ENCODE measurements at places on chromosomes 2 and 18.

DNA sequence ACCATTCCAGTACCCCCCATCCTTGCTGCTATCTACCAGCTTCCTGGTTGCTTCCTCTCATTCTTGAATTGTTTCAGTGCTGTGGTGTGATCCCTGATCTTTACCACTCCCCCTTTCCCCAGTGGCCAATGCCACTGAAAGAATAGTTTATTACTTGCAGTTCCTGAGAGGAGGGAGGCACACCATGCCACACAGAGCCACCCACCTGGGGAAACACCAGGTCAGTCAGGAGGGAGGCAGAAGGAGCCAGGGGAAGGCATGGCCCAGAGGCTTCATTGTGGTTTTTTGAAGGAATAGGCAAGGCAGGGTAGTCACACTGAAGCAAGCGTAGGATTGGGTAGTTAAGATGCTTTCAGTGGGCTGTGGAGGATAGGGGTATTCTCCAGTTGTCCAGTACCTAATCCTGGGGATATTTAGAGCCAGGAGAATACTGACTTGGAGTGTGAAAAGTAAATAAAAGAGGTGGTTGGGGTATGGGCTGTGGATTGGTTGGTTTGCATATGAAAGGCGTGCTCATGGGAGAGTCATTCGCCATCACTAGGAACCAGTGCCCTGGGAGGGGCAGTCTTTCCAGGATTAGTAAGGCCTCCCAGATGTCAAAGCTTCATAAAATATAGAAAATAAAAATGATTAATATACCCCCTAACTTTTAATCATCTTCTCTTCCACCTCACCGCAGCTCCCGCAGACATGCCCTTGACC is 6.7 kb upstream of the TMEM177 start:
- DNase-seq = no peak

GRCh38 chr18:35387152-35387571 is 10.0 kb upstream of the ZNF396 start:
- peak; percentile 18 for DNase-seq

DNA sequence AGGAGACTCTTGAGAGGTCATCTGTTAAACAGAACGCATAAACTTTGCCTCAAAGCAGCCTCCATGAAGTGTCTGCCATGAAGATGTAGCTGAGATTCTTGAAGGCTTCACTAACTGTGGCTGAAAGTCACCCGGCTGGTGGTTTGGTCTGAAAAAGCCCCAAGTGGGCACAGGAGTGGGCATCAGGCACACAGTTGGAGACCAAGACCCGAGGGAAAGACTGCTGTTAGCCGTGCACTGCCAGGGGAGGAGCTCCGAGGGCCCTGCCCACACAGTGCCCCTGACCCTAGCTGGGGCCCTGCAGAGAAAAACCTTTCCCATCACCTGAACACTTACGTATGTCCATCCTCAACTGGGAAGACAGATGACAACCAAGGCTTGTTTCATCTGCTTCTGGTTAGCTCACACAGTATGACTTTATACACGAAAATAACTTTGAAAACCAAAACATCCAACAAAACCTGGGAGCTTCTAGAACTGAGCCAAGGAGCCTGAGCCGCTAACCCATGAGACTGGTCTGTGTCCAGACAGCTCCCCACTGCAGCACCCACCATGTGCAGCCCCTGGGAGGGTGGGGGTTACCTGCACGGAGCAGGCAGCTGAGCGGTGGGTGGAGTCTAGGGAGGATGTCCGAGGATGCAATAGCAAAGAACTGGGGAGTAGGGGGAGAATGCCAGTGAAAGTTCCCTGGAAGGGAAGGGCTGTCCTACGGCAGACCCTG is 15.4 kb downstream of the HJURP start:
- no peak for DNase-seq

GRCh38 chr2:242041816-242042215 is 172.3 kb downstream of the RTP5 start:
- no peak for DNase-seq

DNA sequence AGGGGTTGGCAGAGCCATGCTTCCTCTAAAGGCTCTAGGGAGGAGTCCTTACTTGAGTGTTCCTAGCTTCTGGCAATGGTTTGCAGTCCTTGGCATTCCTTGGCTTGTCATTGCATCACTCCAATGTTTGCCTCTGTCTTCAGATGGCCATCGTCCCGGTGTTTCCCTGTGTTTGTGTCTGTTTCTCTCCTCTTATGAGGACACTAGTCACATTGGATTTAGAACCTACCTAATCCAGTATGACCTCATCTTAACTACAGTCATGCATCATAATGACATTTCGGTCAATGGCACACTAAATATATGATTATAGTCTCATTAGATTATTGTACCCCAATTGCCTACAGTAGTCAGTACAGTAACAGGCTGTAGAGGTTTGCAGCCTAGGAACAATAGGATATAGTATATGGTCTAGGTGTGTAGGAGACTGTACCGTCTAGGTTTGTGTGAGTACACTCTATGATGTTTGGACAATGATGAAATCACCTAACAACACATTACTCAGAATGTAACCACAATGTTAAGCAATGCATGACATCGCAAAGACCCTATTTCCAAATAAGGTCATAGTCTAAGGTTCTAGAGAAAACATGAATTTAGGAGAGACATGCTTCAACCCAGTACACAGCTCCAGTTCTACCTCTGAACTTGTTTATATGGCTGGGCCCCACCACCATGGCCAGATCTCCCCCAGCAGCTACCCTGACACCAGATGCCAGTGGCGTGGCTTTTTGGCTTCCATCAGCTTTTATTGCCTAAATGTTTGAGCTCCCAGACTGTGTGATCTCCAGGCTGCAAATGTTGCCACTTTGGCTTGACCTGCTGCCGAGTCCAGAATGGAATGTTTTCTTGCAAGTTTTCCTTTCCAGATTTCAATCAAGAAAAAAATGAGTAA is 22.1 kb downstream of the SRD5A2 start:
- DNase-seq = no peak

DNA sequence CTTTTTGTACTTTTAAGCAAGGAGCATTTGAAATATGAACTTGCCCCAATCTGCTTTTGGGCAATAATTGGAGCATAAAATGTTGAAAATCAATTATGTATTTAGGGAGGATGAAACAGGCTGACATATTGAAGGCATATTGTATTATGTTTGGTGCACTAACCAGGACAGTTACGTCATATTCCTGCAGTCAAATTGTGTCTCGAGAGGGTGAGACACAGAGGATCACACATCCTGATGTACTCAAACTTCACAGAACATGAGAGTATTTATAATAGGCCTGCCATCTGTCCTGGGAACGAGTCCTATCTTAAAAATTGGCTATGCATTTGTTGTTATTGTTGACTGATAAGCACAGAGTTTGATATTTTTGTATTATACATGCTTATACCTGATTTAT is 44.7 kb downstream of the TANC1 start:
- no peak for DNase-seq

DNA sequence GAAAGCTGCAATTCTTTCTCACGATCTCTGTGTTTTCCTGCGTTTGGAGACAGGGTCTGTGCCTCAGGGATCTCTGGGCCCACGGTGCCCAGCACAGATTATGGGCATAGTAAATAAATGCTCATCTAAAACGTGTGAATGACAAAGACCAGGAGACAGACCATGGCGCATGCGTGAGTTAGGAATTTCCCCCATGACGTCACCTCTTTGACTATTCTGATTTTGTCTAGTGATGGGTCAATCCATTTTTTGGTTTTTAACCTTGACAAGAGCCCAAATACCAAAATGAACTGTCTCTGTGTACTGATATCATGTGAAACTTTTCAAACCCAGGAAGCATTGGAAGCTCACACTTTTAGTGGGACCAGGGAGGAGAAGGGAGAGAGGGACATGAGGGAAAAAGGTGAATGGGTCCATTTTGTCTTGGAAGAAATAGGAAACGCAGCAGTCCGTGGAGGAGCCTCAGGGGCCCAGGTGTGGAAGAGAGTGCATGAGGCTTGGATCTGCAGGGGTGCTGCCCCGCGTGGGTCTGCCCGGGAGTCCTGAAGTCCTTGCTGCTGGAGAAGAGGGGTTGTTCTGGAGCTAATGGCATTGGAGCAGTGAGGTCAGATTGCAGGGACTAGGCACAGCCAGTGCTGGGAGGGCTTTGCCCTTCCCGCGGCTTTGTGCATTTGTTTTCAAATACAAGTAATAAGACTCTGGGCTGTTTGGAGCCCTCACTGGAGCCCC is 172.2 kb downstream of the ASB1 start:
- no peak for DNase-seq

DNA sequence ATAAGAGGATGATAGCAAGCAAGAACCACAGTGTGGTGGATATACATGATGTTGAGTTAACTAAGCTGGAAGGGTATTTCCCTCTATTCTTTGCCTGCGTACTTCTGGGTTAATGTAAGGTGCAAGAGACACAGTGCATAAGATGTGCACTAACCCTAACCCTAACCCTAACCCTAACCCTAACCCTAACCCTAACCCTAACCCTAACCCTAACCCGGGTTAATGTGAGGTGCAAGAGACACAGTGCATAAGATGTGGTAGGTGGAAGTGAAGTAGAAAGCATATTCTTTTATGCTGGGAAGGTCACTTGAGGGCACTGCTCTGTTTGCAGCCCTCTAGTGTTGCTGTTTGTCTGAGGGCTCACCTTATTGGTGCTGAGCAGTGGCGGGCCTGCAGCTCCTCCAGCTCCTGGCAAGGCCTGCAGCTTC is 181.5 kb upstream of the ITGA4 start:
- no peak for DNase-seq

- no peak for DNase-seq
These were observed 293.0 kb upstream of the SPHKAP start for GRCh38 chr2:228474466-228474865.

DNA sequence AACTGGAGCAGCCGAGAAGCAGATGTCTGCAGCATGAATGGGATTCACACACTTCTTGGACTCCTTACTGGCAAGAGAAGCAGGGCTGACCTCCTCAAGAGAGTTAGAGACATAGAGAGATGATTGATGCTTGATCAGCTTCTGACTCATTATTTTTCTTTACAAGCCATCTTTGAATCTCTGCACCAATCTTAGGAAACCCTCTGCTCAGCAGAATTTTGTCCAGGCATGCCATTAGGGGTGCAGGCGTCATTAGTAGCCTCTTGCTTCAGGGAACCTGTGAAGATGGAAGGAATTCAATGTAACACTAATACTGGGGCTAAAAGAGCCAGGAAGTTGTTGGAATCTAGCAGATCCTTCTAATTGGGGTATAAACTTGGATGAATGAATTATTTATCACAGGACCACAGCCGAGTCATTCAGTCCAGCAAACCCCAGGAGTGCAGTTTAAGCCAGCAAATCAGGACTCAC is 151.8 kb downstream of the MGAT5 start:
- no peak for DNase-seq

DNA sequence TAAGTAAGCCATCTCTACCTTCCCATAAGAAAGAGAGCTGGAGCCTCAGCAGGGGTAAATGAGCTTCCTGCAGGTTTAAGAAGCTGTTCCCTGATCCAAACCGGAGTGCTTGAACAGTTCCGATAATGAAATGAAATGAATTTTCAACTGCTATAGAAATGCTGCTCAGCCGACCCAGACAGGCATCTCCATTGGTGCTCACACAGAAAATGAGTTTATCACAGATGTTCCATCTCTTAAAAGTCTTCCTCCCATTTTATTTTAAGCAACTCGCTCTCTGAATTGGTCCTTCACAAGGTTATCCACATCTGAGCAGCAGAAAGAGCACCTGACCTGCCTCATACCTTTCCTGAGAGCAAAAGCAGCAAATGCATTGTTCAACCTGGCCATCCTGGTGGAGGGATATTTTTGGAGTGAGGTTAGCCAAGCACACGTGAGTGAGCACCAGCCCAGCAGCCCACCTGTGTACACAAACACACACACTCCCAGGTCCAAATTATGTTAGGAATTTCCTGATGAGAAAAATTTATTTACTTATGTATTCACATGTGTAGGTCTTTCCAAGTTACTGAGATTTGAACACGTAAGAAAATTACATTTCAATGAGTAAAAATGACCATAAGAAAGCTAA is 42.2 kb upstream of the CCDC68 start:
- no peak for DNase-seq

- DNase-seq = no peak
These were observed 68.8 kb downstream of the VPS54 start for GRCh38 chr2:63950414-63950813.

- no peak for DNase-seq
These were observed 148.9 kb downstream of the RNF152 start for GRCh38 chr18:61743775-61744531.

DNA sequence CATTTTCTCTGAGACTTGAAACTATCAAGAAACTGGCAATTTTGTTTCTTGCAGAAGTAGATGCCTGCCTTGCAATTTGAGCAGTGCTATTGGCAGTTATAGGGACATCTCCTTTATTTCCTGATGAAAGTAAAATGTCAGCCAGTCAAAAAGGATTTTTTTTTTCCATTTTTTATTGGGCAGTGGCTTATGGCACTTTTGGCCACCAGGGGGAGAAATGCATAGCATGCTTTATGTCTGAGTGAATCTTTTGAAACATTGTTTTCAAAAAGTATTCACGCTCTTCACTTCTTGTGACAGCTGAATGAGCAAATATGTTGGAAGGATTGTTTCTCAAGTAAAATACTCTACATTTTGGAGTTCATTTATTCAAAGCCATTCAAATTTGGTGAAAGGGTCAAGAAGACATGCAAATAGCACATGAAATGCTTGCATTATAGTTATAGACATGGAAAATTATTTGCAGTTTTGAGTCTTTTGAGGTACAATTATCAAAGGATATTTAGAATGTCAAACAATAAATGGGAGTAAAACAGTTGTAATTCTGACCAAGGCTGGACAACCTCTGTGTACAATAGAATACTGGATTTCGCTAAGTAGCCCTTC is 491.0 kb downstream of the CDH2 start:
- peak; percentile 13 for DNase-seq

DNA sequence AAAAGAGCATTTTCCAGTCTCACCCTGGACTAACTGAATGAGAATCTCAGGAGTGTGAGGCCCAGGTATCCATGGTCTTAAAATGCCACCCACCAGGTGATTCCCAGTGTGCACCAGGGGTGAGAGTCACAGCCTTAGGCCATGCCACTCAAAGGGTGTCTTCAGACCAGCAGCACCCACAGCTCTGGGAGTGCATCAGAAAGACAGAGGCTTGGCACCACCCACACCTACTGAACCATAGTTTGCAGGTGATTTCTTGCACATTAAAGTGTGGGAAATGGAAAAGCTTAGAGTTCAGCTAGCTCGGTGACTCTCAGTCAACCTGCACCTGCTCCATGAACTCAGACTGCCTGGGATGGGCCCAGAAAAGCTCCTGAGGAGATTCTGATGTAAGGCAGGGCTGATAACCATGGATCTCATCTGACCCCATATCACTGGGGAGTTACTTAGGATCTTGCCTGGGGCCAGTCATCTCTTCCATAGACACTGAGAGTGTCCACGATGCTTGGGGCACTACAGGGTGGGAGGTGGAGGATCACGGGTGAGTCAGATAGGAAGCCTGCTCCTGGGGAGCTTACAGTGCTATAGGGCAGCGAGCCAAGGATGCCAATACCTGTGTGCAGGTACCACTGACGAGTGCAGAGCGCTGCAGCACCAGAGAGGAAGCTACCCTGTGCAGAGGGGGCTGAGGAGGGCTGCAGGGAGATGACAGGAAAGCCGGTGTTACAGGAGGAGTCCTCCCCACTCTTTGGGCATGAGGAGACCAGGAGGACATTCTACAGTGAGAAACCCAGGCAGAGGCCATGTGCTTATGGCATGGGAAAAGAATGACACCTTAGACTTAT is 4.6 kb downstream of the IL37 start:
- no peak for DNase-seq

Data from cerebellar cortex (tissue), 1 donor.